ENCODE measurements at places on chromosomes 12 and 14.

DNA sequence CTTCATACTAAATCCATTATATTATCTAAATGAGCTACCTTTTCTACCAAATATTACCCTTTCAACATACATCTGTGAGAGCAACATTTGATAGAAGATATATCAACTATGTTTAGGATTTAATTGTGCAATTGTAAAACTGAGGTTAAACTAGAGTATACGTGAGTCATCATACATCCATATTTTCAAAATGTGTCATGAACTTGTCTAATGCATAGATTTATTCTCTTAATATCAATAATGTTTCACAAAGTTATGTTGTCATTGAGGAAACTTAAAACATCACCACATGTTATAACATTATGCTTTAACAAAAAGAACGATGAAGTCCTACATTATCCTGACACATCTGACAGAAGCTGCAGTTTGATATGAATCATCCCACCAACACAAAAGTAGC lies 645.5 kb upstream of the NOVA1 start:
- H3K27me3 ChIP-seq = no peaks in the 10 kb centered on the region
- H3K4me3 ChIP-seq = no peak overlapping the region
- H3K4me1 ChIP-seq = no peaks in the 10 kb centered on the region
- no peaks in the 10 kb centered on the region for H3K36me3 ChIP-seq
- no peak overlapping the region for H3K27ac ChIP-seq

- H3K27me3 ChIP-seq = no peaks in the 10 kb centered on the region
- DNase-seq = no peak
- no peak overlapping the region for H3K27ac ChIP-seq
- no peaks in the 10 kb centered on the region for H3K4me1 ChIP-seq
- H3K36me3 ChIP-seq = no peaks in the 10 kb centered on the region
- H3K4me3 ChIP-seq = no peak overlapping the region
Observed at GRCh38 chr12:72610342-72610741, 338.2 kb downstream of the TRHDE start.

GRCh38 chr12:52191841-52192791 lies at the start of gene KRT80:
Gene KRT80, minus strand, starts transcription at chr12:52192014. Its CDS starts 112 bp downstream, at chr12:52191902.
- no peaks in the 10 kb centered on the region for H3K36me3 ChIP-seq
- no peak within 1 kb of the TSS for H3K4me3 ChIP-seq
- H3K27ac ChIP-seq = no peak within 1 kb of the TSS
- H3K4me1 ChIP-seq = no peaks in the 10 kb centered on the region

DNA sequence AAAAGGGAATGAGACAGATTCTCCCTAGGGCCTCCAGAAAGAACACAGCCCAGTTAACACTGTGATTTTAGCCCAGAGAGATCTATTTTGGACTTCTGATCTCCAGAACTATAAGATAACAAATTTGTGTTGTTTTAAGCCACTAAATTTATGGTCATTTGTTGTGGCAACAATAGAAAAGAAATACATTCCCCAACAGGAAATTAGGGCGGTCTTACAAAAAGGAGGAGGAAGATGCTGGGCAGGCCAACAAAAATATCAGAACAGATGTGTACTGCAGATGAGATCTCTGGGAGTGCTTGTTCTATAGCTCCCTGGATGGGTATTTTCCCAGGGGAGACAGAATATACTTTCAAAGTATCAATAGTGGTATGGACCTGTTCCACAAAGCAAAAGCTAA lies 32.0 kb upstream of the SOCS2 start:
- no peak overlapping the region for H3K4me3 ChIP-seq
- H3K27me3 ChIP-seq = peaks cover 8% of the 10 kb centered on the region
- peaks cover 25% of the 10 kb centered on the region for H3K4me1 ChIP-seq
- H3K36me3 ChIP-seq = peaks cover 8% of the 10 kb centered on the region

DNA sequence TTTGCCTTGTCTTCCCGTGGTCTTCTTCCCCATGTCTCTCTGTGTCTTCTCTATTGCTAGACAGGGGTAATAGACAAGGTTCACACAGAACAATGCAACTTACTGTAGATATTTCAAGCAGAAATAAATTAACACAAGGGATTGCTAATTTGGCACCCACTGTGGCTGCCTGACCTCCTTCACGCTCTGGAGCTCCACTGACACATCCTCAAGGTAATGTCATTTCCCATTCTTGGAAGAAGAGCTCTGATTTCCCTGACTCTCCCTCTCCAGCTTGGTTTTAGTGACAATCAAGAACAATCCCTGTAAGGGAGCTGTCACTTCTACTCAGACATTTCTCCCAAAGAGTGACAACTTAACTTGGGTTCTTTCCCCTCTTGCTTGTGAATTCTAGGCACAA lies 105.4 kb upstream of the NAP1L1 start:
- H3K4me1 ChIP-seq = peaks cover 10% of the 10 kb centered on the region
- no peak overlapping the region for H3K4me3 ChIP-seq
- no peaks in the 10 kb centered on the region for H3K36me3 ChIP-seq
- H3K27ac ChIP-seq = no peak overlapping the region
- no peak for DNase-seq
- H3K27me3 ChIP-seq = peaks cover 19% of the 10 kb centered on the region

DNA sequence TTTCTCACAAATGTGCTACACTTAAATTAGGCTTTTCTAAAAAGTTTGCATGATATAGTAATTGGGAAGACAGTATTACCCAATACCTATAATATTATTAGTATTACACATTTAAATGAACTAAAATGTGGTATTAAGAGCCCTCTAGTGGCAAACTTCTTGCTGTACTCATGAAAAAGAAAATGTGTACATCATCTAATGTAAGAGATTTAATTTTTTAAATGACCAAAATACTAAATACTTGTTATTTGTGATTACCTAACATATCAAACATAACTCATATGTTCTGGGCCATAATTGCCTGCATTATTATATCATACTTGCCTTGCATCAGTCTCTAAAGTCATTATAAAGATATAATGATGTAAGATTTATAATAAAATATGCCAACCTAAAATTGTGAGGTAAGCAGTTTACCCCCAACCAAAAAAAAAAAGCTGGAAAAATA lies 64.2 kb downstream of the DNAI7 start:
- H3K4me3 ChIP-seq = no peak overlapping the region
- no peak overlapping the region for H3K27ac ChIP-seq
- peaks cover 7% of the 10 kb centered on the region for H3K27me3 ChIP-seq
- no peaks in the 10 kb centered on the region for H3K36me3 ChIP-seq
- no peak for DNase-seq
- H3K4me1 ChIP-seq = no peaks in the 10 kb centered on the region

DNA sequence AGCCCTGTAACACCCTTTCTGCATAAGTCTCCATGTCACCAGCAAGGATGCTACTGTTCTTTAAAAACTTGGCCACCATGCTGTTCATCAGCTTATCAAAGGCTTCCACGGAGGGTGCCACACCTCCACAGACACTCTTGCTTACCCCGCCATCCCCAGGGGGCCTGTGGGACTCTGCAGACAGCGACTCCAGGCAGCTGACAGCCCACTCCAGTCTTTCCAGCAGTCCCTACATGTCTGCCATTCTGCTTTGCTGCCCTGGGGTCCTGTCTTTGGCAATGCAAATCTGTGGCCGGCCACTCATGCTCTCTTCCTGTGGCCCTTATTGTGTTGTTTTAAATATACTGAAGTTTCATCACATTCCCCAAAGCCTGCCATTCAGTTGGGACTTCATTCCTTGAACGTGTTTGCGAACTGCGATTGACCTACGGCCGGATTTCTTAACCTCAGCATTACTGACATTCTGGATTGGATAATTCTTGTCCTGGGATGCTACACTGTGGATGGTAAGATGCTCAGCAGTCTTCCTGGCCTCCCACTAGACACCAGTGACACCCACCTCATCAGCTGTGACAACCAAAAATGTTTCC lies 125.6 kb downstream of the FOXN3 start:
- no peak for DNase-seq
- peaks cover 26% of the 10 kb centered on the region for H3K4me1 ChIP-seq
- no peaks in the 10 kb centered on the region for H3K27me3 ChIP-seq
- H3K4me3 ChIP-seq = no peak overlapping the region
- H3K36me3 ChIP-seq = peaks cover 11% of the 10 kb centered on the region

DNA sequence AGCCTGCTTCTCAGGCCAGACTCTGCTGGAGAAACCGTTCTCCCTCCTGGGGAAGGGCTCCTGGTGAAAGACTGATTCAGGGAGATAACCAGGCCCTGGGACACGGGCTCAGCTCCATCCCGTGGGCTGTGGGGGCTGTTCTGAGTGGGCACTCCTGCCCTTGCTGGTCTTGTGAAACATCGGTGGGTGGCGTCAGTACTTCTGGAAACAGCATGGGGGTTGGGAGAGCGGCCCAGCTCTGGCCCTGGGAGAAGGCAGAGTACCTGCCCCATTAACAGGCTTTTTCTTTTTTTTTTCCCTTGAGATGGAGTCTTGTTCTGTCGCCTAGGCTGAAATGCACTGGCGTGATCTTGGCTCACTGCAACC lies 786 bp downstream of the SLC25A47 start:
- H3K27ac ChIP-seq = no peak overlapping the region
- H3K4me1 ChIP-seq = no peaks in the 10 kb centered on the region
- no peak for DNase-seq
- H3K27me3 ChIP-seq = peaks cover 4% of the 10 kb centered on the region
- no peak overlapping the region for H3K4me3 ChIP-seq
